Suprapubic skin (tissue), 4 donors: ENCODE measurements at places on chromosomes 6 and 20.

- DNase-seq = no peak
These were observed 36.6 kb downstream of the ABHD12 start for GRCh38 chr20:25353747-25354705.

DNA sequence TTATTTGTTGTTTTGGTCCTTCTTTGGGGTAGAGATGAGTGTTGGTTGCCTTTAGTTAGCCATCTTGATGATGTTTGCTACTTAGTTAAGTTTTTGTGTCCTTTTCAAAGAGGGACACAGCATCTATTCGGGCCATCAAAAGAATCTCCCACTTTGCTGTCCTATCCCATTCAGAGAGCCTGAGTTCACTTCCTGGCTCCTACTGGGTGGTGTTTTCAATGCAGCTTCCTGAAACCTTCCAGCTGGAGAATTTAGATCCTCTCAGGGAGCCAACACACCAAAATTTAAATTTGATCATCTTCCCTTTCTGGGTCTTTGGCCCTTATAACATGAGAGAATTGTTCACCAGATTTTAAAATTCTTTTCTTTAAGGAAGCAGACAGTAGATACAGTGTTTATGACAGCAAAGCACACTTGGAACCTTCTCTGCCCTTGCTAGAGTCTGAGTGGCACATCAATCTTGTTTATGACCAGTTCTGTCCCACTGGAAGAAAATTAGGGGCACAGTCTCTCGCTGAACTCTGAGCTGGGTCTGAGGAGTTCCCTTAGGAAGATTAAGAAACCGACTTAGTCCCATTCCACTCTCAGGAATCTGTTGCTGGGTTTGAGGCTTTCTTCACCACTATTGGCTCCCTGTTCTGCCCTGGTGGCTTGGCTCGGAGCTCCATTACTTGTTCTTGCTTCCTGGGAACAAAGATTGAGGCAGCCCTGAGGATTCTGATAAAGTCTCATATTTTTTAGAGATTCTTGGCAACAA is 115.5 kb downstream of the CCDC170 start:
- no peak for DNase-seq

DNA sequence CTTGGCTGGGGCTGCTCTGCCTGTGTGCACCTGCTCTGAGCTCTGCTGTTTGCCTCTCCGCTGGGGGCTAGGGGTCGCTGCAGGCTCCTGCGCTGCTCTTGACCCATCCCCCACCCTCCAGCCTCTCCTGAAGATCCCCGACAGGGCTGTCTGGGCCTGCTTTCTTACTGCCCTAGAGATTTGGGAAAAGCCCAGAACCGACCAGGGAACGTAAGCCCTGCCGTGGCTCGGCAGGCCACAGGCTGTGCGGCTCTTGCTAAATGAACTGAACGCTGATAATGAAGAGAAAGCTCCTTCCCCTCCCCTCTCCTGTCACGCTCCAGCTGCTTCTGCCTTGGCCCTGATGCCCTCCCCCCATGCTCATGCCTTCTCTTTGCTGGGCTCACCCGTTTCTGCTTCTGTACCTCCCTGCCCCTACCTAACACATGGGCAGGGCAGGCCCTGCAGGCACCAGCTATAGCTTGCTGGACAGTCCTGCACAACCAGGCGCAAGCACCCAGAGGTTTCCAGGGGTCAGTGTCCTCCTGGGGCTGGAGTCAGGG is 32.0 kb upstream of the PCMTD2 start:
- DNase-seq = no peak

- no peak for DNase-seq
These were observed 42.0 kb upstream of the LY86 start for GRCh38 chr6:6546318-6547109.

DNA sequence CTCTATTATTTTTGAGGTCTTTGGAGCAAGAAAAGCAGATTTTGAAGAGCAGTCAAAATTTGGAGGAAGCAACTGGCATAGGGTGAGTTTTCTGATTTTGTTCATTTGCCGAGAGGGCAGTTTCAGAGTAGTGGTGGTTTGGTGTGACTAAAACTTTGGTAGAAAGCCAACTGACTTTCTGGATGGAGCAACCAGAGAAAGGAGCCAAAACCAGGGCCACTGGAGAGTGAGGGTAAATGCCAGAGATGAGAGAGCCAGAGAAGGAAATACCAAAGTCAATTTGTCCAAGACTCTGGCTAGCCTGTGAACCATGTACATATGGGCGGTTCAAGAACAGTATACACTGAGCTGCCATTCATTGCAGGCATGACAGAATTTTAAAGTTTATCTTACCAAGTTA is 40.5 kb upstream of the ZBTB24 start:
- DNase-seq = no peak

GRCh38 chr20:43985121-43985520 is 70.5 kb downstream of the TOX2 start:
- DNase-seq = peak; percentile 17

- no peak for DNase-seq
These were observed 104.4 kb upstream of the ESR1 start for GRCh38 chr6:151702851-151703658.

DNA sequence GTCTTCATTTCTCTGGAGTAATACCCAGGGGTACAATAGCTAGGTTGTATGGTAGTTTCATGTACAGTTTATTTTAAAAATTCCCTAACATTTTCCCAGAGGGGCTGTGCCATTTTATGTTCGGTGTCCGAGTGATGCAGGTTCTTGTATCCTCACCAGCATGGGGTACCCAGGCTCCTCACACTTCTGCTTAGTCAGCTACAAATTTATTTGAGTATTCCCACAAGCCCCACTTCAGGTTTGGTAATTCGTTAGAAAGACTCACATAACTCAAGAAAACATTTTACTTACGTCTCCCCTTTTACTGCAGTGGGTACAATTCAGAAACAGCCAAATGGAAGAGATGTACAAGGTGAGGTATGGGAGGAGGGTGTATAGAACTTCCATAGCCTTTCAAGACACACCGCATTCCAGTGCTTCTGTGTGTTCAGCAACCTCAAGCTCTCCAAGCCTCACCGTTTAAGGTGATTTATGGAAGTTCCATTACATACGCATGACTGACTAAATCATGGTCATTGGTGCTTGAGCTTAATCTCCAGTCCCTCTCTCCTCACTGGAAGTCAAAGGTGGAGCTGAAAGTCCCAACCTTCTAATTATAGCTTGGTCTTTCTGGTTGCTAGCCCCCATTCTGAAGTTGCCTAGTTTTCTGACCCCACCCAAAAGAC is 18.1 kb downstream of the RIPK1 start:
- no peak for DNase-seq

DNA sequence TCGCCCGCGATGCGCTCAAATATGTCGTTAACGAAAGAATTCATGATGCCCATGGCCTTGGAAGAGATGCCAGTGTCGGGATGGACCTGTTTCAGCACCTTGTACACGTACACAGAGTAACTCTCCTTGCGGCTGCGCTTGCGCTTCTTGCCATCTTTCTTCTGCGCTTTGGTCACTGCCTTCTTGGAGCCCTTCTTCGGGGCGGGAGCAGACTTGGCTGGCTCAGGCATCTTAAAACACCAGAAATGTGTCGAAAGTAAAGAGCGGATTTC is 36.4 kb downstream of the HFE start:
- DNase-seq = peak; percentile 88

DNA sequence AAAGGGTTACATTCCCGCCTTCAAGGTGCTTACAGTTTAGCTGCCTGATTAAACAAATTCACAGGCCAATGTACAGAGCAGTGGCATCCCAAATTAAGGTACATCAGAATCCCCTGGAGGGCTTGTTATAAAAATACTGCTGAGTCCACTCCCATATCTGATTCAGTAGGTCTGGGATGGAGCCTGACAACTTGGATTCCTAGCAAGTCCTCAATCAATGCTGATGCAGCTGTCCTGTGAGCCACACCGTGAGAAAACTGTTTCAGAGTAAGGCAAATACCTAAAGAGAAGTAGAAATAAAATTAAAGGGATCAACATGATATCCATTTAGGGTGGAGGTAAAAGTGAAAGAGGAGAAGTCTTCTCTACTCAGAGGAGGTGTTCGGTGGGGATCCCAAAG is 16.5 kb downstream of the NHSL1 start:
- DNase-seq = no peak

- no peak for DNase-seq
These were observed 43.3 kb upstream of the CHRNA4 start for GRCh38 chr20:63404129-63405085.

DNA sequence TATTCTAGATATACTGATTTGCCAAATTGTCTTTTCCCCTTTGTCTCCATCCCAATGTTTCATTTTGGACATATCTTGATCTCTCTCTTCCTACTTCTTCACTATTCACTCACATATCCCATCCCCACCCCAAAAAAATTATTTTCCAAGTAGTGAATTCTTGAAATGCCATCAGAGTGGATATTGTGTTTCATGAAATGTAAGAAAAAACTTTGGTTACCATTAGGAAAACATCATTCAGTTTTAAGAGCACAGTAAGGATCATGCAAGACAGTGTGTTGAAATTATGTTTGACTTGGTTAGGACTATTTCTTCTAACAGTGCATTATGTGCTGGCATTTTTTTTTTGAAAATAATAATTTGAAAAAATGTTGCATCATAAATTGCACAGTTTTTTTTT is 5.7 kb downstream of the RSPO3 start:
- DNase-seq = no peak

GRCh38 chr6:16591396-16592222 is 169.7 kb downstream of the ATXN1 start:
- no peak for DNase-seq

DNA sequence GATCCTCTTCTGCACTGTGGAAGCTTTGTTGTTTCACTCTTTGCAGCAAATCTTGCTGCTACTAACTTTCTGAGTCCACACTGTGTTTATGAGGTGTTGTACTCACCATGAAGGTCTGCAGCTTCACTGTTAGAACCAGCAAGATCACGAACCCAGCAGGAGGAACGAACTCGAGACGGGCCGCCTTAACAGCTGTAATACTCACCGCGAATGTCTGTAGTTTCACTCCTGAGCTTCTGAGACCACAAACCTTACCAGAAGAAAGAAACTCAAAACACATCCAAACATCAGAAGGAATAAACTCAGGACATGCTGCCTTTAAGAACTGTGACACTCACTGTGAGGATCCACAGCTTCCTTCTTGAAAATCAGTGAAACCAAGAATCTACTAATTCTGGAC is 48.1 kb upstream of the MBOAT1 start:
- no peak for DNase-seq

GRCh38 chr6:73011945-73012344 is 213.4 kb downstream of the KHDC1L start:
- DNase-seq = no peak

- no peak for DNase-seq
These were observed 5.3 kb downstream of the WFDC5 start for GRCh38 chr20:45109634-45110033.

GRCh38 chr6:3237761-3238662 is 10.6 kb upstream of the TUBB2B start:
- DNase-seq = no peak

GRCh38 chr6:27836783-27837624 is 75.2 kb downstream of the OR2B2 start:
- DNase-seq = no peak

DNA sequence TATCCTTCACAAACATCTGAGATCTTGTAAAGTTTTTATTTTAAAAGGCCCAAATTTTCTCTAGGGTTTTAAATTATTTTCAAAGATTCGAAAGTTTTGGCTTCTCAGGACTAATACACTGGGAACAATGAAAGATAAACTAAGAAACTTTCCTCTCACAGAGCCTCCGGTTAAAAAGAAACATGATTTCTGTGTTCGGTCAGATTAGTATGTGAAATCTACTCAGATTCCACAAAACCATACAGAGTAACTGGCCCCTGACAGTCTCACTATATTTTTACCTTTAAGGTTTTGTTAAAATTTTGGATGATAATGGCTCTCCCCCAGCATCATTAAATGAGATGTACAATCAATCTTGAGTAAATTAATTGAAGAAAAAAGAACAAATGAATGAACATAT is 471.0 kb downstream of the COL12A1 start:
- no peak for DNase-seq

DNA sequence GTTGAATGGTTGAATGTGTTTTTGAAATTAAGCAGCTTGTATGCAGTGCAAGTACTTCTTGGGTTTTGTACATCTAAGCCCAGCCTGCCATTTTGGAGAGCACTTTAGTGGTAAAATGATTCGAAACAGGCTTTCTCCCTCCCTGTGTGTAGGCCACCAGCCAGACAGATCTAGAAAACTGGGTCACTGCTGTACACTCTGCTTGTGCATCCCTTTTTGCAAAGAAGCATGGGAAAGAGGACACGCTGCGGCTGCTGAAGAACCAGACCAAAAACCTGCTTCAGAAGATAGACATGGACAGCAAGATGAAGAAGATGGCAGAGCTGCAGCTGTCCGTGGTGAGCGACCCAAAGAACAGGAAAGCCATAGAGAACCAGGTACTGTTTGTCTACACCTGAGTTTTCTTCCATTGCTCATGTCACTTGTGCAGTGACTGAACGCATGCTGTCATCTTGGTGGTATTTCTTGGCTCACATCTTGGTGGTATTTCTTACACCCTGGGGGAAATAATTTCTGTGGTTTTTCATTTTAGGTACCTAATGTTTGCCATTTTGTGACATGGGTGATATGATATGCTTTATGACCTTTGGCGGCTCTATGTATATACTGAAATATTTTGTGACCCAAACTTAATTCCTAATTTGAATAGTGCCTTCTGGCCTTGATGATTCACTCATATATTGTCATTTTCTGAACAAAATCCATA is 115.7 kb upstream of the CLDN20 start:
- DNase-seq = no peak
